ENCODE measurements at places on chromosomes 2 and 18.

DNA sequence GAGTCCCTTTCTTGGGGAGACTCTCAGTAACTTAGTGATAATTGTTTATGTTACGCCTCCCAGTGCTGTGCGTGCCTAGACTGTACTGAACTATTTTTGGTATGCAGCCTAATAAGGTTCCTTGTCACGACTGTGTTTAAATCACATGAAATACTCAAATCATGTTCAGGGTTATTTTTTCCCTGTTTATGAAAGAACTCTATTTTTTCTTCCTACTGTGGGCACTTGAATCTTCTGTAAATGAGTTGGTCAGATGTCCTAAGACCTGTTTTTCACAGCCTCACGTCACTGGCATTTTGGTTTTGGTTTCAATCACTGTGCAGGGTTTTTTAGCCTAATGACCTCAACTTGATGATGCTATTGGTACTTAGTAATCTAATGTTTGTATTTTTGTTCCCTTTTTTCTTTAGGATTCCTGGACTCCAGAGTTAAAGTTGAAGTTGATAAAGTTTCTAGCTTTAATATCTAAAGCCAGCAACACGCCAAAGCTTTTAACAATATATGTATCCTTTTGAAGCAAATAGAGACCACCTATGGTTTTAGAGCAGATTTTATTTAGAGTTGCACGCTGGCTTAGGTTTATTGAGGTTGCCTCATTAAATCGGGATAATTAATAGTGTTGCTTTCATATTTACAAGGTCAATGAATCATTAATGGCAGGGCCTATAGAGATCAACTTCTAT is 24.0 kb downstream of the ARMC9 start:
- DNase-seq, result no peak

GRCh38 chr2:239912171-239912937 is 112.8 kb downstream of the NDUFA10 start:
- DNase-seq, result no peak

DNA sequence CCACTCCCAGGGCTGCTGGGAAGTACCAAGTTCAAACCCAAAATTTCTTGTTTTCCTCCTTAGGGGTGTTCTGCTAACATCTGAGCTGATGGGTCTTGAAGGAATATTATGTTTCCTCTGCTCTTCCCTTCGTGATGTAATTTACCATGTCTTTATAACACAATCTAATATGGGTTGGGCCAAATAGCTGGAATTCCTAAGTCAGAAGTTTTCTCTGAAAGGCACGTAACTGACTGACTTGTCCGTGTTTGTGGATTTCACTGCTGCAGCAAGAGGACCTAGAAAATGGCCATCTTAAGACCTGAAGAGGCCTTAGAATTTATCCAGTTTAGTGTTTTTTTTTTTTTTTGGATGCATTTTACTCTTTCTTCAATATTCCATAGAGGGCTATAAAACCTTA is 256.7 kb downstream of the DCDC2C start:
- DNase-seq, result no peak

DNA sequence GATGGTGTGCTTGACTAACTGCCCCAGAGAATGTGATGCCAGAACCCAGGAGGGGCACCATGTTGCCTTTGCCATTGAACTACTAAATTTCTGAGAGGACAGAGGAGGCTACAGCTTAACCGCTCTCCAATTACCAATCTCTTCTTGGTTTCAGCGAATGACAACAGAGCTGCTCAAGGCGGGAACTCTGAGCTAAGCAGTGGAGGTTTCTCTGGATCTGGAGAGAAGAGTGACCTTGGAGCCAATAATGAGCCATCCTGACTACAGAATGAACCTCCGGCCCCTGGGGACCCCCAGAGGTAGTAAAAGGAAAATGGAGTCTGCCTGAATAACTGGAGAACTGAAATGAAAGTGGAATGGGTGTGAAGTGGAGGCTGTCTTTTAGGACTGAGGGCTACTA is 53.2 kb downstream of the DIS3L2 start:
- no peak for DNase-seq

DNA sequence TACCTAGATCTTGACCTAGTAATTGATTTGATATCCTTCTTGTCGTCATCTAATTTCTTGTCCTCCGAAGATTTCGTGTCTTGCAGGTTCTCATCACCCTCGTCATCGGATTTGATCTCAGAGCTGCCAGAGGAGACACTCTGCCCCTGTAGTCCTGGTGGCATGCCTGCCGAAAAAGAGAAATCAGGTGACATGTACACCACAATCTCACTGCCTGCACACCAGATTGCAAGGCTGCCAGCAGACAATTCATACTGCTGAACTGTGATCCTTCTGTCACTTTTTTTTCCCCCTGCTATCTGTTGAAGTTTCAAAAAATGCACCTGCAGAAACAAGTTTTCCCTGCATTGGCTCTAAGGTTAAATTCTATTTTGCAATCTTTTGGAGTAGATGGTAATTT is 273.2 kb upstream of the CCDC68 start:
- DNase-seq, result no peak

DNA sequence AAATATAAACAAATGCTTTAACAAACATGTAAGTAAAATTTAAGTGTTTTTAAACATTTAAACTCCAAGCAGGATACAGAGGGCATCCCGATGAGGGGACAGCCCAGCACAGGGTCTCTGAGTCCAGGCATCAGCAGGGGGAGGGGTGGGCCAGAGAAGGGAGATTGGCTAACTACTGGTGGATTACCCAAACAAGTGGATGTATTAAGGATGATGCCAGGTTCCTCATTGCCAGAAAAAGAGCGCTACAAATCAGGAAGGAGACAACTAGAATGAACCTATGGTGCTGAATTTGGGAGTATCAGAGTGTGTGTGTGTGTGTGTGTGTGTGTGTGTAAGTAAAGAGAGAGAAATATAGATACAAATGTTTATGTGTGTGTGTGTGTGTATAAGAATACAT is 162.0 kb upstream of the RMP24 start:
- no peak for DNase-seq

GRCh38 chr18:12645751-12646203 is 12.1 kb downstream of the SPIRE1 start:
- DNase-seq, result no peak

DNA sequence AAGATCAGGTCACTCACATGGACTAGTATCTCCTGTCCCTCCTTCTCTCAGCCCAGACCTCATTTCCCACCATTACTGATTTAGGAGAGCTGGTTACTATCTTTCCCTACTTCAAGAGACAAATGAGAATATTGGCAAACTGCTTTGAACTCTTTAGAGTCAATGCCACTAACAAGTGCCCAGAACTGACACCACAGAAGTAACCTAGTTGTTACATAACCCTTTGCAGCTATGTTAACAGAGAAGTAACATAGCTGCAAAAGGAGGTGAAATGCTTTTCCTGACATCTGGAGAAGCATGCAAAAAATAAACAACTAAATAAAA is 30.0 kb downstream of the TGFA start:
- DNase-seq, result no peak

- no peak for DNase-seq
Observed at GRCh38 chr2:101132202-101132601, 19.0 kb downstream of the TBC1D8 start.
